HFF-Myc (cell line): ENCODE measurements at places on chromosomes 6 and 20.

GRCh38 chr20:54099894-54100293 lies 29.5 kb upstream of the BCAS1 start:
- no peak for DNase-seq

- no peak for DNase-seq
Observed at GRCh38 chr6:36615018-36615761, 21.0 kb downstream of the SRSF3 start.

DNA sequence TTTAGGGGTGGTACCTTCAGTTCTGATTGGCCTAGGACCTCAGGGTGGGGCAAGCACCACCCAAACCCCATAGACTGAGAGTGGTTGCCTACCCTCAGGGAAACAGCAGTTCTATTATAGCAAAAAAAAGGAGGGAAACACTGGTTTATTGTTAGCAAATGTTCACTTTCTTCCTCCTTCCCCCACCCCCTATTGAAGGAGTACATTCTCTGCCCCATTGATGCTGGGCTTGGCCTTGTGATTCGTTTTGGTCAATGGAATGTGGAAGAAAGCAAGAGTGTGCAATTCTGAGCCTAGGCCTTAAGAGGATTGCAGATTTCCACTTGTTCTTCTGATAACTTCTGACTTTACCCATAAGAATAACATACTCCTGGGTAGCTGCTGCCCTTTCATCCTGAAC lies 255.8 kb downstream of the NFATC2 start:
- DNase-seq, result no peak

GRCh38 chr6:89763550-89763949 lies 56.0 kb downstream of the MDN1 start:
- no peak for DNase-seq

DNA sequence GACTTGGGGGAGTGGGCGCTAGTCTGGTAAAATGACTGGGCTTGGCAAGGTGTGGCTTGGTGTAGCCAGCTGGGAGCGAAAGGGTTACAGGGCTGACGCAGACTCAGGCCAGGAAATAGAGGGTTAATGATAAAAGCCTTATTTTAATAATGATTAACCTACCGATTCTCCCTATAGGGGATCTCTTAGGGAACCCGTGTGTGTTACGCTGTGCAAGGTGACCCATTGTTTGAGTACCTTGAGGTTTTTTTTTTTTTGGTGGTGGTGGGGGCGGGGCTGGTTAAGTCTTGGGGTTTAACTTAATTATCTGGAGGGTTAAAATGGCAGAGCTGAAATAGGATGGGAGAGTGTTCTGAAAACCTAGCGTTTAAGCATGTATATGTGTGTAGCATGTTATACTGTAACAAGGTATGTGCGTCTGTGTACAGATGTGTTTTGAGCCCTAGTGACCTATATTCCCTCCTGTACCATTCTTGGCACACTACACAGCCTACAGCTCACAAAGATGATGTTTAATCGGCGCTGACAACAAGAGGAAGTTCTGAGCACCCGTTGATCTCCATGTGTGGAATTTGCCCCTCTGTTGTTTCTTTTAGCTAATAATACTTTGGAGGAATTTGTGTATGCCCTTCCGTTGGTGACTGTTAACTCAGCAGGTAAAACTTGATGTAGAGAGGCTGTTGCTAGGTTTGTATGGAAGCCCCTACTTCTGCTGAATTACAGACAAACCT lies 1.3 kb downstream of the CARMIL1 start:
- DNase-seq, result no peak

- DNase-seq, result no peak
Observed at GRCh38 chr20:36541768-36542488, 609 bp downstream of the MYL9 start.

GRCh38 chr20:2118783-2119182 lies 17.2 kb downstream of the STK35 start:
- DNase-seq, result no peak

DNA sequence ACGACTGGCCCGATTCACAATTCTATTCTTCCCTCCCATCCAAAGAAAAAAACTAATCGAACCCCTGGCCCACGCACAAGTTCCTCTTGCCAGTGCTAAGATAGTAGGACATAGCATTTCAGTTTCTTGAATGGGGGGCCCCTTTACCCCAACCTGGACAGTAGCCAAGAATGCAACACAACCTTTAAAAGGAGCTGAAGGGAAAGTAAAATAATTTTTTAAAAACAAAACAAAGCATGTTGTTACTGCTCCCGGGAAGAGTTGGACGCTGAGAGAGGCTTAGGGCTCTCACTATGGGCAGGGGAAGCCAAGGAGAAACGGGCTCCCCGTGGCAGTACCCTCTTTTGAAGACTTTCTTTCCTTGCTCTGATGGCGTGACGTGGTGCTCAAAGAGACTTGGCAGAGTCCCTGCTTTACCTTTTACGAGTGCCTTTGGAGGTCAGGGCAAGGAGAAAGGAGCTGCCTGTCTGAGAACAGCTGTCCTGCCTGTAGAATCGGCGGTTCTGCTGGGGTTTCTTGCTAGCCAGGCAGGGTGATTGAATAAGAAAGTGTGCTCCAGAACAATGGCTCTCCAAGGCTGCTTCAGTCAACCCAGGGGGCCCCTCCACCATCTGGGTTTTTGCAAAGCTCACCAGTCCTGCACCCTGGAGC lies 5.8 kb downstream of the TFAP2C start:
- DNase-seq, result no peak

GRCh38 chr6:24064832-24065231 lies 61.2 kb upstream of the NRSN1 start:
- DNase-seq, result no peak

GRCh38 chr6:120805276-120805675 lies 529.0 kb downstream of the TBC1D32 start:
- DNase-seq, result no peak

DNA sequence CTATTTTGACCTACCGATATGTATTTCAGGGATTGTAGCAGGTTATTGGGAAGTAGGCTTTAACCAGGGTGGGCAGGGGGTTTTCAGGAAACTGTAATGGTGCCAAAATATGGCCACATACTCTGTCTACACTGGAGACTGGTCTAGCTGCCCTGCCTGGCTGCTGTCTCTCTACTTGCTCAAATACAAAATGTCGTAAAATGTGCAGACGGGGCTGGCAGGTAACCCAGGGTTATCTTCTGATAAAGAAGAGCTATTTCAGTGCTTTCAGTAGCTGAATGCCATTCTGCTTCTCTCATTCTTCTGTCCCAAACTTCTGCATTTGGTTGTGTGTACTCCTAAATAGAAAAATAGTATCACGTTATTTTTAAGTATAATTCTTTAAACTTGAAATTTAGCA lies 616.2 kb downstream of the EPM2A start:
- DNase-seq, result no peak

DNA sequence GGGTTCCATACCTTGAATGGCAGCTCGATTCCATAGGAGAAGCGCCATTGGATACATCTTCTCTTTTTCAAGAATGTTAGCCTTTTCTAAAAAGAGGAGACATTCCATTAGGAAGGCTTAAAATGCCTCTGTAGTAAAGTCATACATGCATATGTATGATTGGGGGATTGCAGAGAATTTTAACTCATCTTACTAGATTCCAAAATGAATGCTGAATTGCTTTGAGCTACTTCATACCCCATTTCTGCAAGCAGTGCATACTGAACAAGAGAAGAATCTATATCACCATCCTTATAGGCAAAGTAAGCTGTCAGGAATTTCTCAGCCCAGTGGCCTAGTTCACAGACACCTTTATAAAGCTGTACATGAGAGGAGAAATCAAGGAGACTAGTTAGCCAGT lies 80.3 kb downstream of the NDUFAF5 start:
- no peak for DNase-seq

DNA sequence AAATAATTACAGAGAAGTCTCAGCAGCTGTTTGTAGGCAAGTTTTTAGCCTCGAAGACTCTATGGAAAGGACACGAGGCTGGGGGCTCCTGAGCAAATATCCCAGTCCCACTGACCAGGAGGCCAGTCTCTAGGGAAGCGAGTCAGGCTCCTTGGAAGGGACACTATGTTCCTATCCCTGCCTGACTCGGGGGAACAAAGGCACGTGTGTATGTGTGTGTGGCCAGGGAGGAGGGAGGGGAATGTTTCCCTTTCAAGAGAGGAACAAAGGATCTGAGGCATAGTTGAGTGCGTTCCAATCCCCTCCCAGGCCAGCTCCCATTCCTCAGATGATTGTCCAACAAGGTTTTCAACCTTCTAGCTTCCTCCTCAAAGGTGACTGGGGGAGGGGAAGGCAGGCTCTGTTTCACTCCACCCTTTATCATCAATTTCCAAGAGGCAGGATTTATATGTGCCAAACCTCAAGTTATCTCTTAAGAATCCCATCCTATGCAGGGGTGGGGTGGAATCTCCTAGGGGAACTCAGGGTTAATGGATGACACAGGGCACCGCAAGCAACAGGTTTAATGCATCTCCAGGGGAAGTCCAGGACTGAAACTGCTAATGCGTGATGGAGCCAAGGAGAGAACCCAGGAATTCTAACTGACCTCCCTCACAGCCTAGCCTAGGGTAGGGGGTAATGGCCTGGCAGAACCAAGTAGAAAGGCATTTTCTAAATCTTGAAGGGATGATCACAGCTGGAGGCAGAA lies 9.9 kb downstream of the BCL2L1 start:
- DNase-seq, result peak; percentile 70

DNA sequence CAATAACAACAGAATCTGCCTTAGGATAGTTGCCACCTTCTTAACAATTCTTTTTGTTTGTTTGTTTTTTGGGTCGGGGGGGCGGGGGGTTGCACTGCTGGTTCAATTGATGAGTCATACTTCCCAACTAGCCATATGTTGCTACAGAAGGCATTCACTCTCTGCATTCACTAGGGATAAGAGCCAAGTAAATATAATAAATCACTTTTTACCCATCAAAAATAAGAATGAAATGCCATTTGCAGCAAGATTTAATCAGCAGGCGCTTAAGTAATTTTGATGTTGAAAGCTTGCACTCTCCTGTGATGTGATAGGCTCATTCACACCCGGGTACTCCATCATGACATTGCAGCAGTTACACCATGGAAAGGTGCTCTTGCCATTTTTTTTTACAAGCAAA lies 209.8 kb downstream of the HIVEP2 start:
- DNase-seq, result no peak

DNA sequence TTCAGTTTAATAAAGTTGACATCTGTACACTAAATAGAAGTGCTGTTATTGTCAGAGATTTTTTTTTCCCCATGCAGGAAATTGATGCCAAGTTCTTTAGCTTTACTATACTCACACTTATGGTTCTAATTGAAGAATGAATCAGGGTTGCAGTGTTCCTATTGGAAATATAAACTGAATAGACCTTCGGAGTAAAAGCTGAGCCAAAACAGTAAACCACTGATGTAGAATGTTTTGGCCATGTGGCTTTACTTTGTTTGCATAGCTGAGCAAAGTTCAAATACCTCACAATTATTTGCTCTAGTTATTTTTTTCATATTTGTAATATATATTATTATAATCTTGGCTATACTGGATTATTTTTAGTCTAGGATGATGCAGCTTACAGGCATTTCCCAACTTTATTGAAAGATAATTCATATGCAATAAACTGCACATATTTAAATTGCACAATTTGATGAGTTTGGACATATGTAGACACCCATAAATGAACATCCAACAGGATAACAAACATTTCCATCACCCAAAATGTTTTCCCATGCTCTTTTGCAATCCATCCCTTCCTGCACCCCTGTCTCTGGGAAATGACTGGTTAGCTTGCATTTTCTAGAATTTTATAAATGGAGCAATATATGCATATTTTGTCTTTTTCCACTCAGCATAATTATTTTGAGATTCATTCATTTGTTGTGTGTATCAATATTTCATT lies 105.8 kb upstream of the NOX3 start:
- peak; percentile 21 for DNase-seq

- no peak for DNase-seq
Observed at GRCh38 chr6:148962854-148963515, 216.2 kb downstream of the UST start.

GRCh38 chr20:14759979-14760378 lies 422.6 kb upstream of the FLRT3 start:
- DNase-seq, result no peak

DNA sequence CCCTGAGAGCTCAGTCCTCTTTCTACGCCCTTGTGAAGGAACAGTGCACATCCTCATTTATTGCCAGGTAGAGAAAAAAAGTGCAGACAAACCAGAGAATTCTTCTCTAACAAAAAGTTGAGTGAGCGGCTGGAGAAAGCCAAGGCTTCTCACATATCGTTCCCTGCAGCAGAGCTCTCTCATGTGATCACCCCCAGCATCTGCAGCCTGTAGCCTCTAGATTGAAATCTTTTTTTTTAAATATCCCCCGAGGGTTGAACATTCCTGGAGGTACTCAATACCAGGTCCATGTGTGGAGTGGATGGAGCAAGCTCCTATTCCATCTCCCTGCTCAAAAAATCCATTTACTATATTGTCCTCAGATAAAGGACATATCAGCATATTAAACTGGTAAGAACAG lies 22.9 kb upstream of the ZNF133 start:
- no peak for DNase-seq

- no peak for DNase-seq
Observed at GRCh38 chr20:3181270-3181669, 7.9 kb upstream of the LZTS3 start.

- DNase-seq, result no peak
Observed at GRCh38 chr6:138370631-138371451, 6.9 kb upstream of the SMIM28 start.

DNA sequence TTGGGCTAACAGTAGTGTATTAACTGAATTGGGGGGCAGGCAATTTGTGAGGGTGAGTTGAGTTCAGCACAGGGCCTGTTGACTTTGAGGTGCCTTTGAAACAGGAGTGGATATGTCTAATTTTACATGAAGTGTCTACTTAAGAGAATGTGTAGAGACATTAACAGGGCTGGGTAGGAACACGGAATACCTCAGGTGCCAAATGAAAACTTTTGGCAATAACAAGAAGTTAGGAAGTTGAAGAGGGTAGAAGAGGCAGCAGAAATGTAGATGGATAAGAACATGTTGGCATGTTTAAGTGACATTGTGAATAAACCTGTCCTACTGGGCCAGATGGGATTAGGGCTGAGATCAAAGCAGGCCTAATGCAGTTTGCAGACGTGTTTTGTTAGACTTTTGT lies 117.0 kb downstream of the SLC16A10 start:
- no peak for DNase-seq

DNA sequence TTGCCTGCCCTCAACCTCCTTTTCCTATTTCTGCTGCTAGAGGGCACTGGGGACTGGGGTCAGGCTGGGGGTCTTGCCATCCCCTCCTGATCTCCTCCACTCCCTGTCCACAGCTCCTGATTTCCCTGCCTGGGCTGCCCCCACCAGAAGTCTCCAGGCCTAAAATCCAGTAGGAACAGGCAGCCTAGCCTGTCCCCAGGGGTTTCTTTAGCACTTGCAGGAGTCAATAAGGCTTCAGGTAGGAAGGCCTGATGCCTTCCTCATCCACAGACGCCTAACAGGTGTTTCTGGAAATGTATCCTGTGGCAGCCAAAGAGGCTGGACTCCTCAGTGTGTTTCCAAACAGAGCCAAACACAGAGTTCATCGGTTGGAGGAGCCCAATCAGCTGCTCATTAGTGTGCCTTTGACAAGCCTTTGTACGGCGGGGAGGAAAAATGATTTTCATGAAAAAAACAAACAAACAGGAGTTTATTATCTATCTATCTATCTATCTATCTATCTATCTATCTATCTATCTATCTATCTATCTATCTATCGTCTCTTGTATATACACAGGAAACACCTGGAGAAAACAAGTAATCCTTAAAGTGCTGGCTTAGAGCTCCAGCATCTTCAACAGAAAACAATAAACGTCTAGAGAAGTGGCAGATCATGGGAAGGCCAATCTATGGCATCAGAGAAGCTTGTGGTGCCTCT lies 3.7 kb upstream of the RAET1E start:
- no peak for DNase-seq

- no peak for DNase-seq
Observed at GRCh38 chr6:166375013-166375412, 7.7 kb downstream of the MPC1 start.
